ENCODE measurements at places on chromosomes 7 and 10.

DNA sequence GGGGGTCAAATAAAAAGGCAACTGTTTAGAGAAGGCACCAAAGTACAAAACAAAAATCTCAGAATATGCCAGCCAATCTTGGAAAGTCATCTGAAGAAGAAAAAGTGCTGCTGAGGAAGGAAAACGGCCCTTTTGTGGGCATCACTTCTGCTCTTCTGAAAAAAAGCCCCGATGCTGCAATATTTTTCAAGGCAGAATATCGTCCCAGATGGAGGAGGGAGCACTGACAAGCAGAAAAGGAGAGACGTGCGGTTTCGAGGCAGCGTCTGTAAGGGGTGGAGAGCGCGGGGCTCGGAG is 959 bp upstream of the ATRNL1 start:
- DNase-seq, result no peak

DNA sequence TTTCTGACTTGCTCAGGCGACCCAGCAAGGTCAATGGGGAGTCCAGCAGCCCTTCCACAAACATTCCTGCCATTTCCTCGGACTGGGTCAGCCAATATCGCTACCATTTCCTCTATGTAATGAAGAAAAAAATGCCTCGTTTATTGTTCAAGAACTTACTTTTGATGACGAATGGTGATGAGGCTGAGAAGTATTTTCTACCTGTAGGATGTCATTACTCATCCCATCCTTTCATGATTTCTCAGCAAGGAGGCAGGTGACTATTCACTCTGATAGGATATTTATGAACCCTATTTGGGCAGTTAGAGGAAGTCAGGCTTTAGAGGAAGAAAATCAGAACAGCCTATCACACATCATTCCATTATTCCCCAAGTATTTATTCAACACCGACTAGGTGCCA is 178.6 kb downstream of the FANK1 start:
- no peak for DNase-seq

- DNase-seq, result no peak
These were observed 234.9 kb downstream of the GATA3 start for GRCh38 chr10:8289186-8289924.

DNA sequence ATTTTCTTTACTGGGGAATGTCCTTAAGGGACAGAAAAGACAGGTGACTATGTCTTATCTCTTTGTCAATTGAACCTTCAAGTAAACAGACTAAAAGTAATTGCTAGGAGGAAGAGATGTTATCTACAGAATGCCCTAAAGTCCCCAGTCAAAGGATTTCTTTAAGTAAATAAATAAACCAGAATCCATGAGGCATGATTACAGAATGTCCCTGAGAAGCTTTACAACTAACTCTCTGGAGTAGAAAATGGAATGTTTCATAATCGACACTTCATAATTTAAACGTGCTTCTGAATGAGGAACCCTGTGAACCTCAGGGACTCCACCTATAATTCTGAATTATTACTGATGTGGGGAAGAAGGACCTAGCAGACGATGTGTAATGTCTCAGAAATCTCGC is 187.9 kb upstream of the IMMP2L start:
- no peak for DNase-seq

GRCh38 chr10:60399328-60399727 is 9.7 kb upstream of the ANK3 start:
- DNase-seq, result no peak

GRCh38 chr7:87878208-87878735 is 2.0 kb downstream of the DBF4 start:
- no peak for DNase-seq
